ENCODE measurements at places on chromosomes 7 and 10. TPM values are rescaled to one million over a fixed set of nuclear protein-coding genes. Genes with fewer than 3 reads are reported as not detected.

The LBX1 gene
- not detected for total RNA-seq

The PRRT4 gene
- 0.66 TPM for total RNA-seq

The RASSF4 gene
- total RNA-seq, result 62.7 TPM

The POR gene
- total RNA-seq, result 573 TPM

The ELMO1 gene
- total RNA-seq, result 82.0 TPM

The PHYHIPL gene
- 11.6 TPM for total RNA-seq

The CALCR gene
- not detected for total RNA-seq

The HSPA12A gene
- 15.7 TPM for total RNA-seq

The LZTS2 gene
- 28.0 TPM for total RNA-seq

The MRLN gene
- not detected for total RNA-seq

The TMUB1 gene
- 113 TPM for total RNA-seq

The GNAT3 gene
- total RNA-seq, result 1.5 TPM

The ABHD11 gene
- total RNA-seq, result 156 TPM

The GOLGA7B gene
- total RNA-seq, result 0.83 TPM

The ZNF239 gene
- total RNA-seq, result 17.3 TPM

The DOCK1 gene
- total RNA-seq, result 72.2 TPM

The TRPV5 gene
- total RNA-seq, result not detected

The SDK1 gene
- total RNA-seq, result 80.9 TPM

The ANKRD7 gene
- not detected for total RNA-seq

The GRM8 gene
- not detected for total RNA-seq

The NME8 gene
- total RNA-seq, result not detected

The TMEM270 gene
- total RNA-seq, result not detected

Measured in Peyer's patch (tissue), 4 donors.